ENCODE measurements at places on chromosomes 1 and 21.
A peak's percentile ranks its signal among the peaks of the same experiment; 100 is the strongest.

GRCh38 chr1:178928976-178929375, 58.1 kb upstream of the ANGPTL1 start:
- DNase-seq, result no peak

DNA sequence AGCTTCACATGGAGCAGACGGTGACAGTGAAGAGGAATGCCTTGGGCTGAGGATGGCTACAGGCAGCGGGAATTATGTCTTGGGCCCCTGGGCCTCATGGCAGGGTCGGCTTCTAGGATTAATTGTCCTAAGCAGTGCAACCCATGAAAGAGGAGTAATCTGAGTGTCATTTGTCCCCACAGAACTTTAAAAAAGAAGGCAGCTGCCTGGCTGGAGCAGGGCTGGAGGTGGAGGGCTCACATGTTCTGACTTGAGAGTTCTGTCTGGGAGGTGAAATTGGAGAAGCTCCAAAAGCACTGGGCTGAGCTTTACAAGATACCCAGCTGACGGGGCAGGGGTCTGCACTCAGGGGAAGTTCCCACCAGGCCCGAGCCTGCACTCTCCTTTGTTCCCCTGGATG, 22.6 kb downstream of the CACNA1S start:
- no peak for DNase-seq

GRCh38 chr21:42153046-42153686, 65.8 kb upstream of the ABCG1 start:
- no peak for DNase-seq

DNA sequence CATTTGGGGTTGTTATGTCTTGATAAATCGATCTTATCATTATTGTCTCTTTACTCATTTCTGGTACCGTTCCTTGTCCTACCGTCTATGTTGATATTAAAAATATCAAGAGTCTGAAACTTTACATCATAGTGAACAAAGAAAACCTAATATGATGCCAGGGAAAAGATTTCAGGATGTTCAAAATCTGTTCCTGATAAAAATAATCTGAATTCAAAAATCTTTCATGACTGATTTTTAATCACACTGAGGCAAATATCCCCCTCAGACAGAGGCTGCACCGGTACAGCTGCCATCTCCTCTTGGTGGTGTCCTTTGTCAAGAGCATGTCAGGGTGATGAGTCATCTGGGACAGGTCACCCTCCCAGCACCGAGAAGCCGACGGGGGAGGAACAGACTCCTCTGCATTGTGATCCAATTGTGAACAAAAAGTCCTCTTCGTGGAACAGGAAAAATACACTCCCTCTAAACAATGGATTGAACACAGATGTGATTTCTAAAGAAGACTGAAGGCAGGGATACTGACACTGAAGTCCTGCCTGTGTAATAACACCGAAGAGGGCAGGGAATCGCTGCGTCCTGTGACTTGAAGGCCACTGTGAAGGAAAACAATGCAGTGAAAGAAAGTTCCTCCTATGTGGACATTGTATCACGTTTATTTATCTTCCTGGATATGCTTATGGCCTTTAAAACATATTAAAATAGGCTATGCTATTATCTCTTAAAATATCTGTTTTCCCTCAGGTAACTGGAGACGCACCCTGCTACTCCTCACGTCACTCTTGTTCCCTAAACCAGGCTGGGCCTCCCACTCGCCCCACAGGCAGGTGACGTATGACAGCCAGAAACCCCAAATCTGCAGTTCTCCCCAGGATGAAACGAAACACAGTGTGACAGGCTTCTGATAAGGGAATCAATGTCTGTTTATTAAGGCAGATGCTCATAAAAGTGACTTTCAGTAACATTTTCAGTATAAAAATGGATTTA, 4.3 kb upstream of the SPATC1L start:
- peak; percentile 29 for DNase-seq

DNA sequence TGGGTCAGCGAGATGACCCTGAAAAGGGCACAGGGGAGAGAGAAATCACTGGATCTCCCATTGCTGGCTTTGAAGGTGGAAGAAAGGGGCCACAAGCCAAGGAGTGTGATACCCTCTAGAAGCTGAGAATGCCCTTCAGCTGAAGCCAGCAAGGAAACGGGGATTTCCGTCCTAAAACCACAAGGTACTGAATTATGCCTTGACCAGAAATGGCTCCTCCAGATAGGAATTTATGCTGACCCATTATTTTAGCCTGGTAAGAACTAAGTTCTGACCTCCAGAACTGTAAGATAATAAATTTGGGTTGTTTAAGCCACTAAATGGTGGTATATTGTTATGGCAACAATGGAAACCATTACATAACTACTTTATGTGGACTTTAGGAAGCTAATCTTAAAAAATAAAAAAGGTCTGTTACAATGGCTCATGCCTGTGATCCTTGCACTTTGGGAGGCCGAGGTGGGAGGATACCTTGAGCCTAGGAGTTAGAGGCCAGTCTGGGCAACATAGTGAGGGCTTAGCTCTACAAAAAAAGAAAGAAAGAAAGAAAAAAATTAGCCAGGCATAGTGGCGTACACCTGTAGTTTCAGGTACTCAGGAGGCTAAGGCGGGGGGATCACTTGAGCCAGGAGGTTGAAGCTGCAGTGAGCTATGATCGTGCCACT, 3.6 kb upstream of the H6PD start:
- DNase-seq, result no peak

- no peak for DNase-seq
Measured at GRCh38 chr1:9311479-9311878, 18.8 kb downstream of the SPSB1 start.

- no peak for DNase-seq
Measured at GRCh38 chr1:36515315-36516138, 32.8 kb upstream of the CSF3R start.

DNA sequence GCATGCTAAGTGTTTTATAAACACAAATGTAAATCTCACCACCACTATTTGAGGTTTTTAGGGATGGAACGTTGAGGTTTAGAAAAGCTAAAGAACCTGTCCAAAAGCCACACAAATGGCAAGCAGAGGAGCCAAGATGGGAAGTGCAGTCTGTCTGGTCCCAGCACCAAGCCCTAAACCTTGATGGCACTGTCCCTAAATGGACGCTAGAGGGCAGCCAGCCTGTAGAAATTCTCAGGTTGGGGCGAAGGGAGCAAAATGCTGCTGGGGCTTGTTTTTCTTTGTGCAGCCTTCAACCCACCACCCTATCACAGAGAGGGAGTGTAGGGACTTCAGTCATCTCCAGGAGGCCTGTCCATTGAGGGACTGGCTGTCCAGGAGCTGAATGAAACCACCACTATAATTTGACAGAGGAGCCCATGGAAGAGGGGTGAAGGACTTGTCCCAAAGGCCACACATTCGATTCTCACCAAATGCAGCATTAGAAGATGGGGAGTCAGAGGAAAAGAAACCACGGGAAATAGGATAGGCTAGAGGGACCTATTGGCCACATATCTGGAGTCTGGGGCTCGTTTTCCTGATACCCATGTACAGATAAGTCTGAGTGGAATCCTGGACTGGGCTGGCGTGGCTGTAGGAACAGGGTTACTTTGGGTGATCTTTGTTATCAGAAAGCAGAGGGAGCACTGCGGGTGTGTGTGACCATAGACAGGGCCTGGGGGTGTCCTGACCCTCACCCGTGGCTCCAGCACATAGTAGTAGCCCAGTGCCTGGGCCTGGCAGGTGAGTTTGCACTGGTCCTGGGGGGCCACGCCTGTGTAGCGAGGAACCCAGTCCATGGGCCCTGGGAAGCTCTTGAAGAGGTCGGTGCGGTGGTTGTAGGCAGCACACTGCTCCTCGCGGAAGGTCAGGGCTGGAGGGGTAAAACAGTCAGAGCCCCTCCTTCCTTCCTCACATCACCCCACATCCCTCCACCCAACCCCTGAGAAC, 6.1 kb downstream of the ADAMTS4 start:
- DNase-seq, result peak; percentile 79

- DNase-seq, result no peak
Measured at GRCh38 chr1:216325336-216325735, 97.9 kb downstream of the USH2A start.

GRCh38 chr1:229227298-229227919, 43.5 kb upstream of the RAB4A start:
- DNase-seq, result peak; percentile 95

DNA sequence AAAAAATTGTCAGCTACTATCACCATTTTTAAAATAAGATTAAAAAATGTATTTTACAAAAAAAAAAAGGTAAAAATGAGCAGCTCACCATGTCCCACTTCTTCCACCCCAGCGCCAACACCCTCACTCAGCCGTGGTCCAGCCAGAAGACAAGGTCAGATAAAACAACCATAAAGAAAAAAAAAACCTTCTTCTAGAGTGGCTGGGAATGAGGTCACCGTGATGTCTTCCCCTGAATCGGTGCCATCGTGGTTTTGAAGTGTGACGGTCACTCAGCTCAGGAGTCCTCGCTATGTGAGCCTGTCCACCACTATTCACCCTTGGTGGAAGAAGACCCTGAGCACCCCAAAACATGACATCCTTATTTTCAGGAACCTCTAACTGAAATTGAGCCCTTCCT, 38.1 kb downstream of the B3GALT5 start:
- no peak for DNase-seq

DNA sequence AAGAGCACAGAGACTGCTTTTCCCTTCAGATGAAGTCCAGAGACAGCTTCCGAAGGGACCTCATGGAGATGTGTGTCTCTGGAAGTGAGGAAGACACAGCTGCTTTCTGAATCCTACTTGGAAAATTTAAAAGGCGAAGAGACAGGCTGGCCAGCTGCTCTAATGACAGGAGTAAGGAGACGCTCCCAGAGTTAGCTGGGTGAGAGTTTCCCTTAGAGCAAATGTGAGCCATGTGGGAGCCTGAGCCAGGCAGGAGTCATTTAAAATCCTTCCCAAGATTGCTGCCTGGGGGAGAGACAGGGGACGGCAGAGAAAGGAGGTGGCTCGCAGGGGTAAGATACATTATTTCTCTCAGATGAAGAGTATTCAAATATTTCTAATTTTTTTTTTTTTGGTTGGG, 53.1 kb downstream of the ZNF326 start:
- no peak for DNase-seq

DNA sequence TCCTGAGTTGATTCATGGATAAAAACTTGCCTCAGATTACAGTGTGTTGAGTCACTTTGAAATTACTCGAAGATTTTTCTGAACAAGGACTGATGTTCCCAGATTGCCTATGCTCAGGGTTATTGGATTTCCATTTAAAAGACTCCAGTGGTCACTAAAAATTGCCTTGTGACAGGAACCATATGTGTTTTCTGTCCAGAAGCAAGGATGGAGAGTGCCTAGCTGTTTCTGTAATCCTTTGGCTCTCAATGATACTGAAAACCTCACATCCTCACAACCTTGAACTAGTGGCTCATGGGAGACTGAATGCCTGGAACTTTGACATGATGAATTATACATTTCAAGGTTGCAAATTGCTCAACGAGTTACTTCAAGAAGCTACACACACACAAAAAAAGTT, 1271.8 kb downstream of the BRINP3 start:
- no peak for DNase-seq

- no peak for DNase-seq
Measured at GRCh38 chr1:233300326-233300725, 4.8 kb upstream of the PCNX2 start.

- DNase-seq, result no peak
Measured at GRCh38 chr1:35567947-35568558, 5.1 kb upstream of the TFAP2E start.

GRCh38 chr1:50913954-50914353, 46.1 kb downstream of the FAF1 start:
- DNase-seq, result no peak

GRCh38 chr1:206708058-206708457, 23.4 kb downstream of the MAPKAPK2 start:
- DNase-seq, result no peak

- no peak for DNase-seq
Measured at GRCh38 chr1:108502138-108502537, 52.0 kb downstream of the NBPF6 start.

DNA sequence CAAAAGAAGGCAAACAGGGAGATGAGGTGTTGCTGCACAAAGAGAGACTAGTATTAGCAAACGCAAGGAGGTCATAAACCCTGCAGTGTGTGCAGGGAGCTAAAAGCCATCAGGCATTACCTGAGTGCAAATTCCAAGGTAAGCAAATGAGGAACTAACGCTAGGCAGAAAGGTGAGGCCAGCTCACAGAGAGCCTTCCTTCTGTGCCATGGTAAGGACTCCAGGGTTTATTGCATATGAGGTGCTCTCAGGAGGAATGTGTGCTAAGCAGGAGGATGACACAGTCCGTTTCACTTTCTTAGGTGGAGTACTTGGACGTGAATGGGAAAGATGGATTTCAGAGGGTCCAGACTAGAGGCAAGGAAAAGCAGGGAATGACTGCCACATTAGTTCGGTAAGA, 44.6 kb upstream of the MYBPHL start:
- DNase-seq, result no peak

GRCh38 chr1:197688233-197688632, 87.0 kb downstream of the DENND1B start:
- DNase-seq, result no peak

- no peak for DNase-seq
Measured at GRCh38 chr1:24702511-24703293, 42.5 kb upstream of the CLIC4 start.

DNA sequence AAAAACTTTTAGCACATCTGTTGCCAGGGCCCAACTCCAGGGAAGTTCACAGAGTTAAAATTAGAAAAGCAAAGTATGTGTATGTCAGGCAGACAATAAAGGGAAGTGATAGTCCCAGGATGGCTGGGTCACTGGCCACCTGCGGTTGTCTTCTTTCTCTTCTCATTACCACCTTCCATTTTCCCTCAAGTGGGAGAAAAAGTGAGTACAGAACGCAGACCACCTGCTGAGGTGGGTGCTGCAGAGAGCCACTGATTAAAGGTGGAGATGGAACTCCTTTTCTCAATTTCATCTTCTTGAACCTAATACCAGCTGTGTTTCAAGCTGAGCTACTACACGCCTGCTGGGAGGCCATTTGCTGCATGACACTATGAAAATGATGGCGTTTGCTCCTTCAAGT, 88.8 kb upstream of the PDE4B start:
- no peak for DNase-seq

DNA sequence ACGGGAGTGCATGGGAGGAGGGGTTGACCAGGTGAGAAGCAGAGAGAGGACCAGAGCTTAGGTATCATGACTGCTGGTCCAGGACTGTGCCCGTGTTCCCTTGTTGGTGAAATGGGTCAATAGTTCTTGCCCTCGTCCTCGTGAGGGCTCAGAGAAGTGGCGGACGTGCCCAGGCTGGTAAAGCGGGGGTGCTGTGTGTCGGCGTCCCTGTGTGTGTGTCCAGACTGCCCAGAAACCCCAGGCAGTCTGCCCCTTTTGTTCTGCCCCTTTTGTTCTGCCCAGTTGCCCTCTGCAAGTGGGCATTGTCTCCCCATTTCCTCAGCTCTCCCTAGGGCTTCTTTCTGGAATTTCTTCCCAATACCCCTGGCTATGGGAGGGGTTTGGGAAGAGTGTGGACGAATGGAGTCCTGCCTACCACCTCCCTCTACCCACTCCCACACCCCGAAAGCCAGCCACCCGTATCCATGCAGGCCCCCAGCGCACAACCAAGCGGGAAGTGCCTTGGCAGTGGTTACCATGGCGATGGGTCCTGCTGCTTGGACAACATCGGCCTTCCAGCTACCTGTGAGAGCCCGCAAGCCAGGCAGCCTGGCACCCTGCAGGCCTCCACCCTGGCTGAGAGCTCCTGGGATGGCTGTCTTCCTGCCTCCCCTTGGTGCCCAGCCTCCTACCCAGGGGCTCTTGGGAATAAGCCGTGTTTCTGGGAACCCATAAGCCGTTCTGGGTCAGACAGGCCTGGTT, 34.7 kb downstream of the ACOT11 start:
- DNase-seq, result peak; percentile 22

GRCh38 chr1:31872658-31873636, 57.1 kb upstream of the SPOCD1 start:
- DNase-seq, result no peak

Measured in HT-29 (cell line).